ENCODE measurements at places on chromosomes 6 and 20.
A peak's percentile ranks its signal among the peaks of the same experiment; 100 is the strongest.

- DNase-seq = no peak
Observed at GRCh38 chr20:517221-517620, 26.4 kb downstream of the CSNK2A1 start.

- peak; percentile 2 for DNase-seq
Observed at GRCh38 chr6:107458672-107459282, 587 bp downstream of the PDSS2 start.

DNA sequence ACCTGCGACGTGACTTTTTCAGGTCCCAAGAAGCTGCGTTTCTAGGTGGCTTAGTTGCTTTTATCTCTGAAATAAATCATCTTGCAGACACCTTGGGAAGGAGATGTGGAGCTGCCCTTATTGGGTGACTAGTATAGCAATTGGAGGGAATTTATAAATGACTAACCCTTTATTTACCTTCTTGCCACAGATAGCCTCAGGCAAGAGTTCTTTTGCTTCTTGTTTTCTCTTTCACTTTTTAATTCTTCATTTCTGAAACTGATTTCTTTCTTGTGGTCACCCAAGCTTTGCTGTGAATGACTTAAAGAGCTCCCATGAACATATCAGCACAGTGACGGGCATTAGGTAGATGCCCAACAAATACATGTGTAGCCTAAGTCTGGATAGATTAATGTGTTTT lies 3.0 kb downstream of the ADGRF4 start:
- no peak for DNase-seq

- peak; percentile 92 for DNase-seq
Observed at GRCh38 chr20:4811661-4812181, 90.0 kb downstream of the PRND start.

DNA sequence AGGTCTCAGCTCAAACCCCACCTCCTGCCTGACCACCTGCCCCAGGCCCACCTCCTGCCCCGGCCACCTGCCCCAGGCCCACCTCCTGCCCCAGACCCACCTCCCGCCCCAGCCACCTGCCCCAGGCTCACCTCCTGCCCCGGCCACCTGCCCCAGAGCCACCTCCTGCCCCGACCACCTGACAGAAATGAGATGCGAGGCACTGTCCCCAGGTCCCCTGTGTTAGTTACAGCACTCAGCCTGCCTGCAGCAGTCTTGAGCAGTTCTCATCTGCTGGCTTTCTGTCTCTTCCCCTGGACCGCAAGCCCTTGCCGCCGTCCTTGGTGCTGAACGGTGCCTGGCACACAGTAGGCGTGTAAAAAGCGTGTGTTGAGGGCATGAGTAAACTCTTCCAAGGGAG lies 79.5 kb downstream of the CDH4 start:
- DNase-seq = no peak

DNA sequence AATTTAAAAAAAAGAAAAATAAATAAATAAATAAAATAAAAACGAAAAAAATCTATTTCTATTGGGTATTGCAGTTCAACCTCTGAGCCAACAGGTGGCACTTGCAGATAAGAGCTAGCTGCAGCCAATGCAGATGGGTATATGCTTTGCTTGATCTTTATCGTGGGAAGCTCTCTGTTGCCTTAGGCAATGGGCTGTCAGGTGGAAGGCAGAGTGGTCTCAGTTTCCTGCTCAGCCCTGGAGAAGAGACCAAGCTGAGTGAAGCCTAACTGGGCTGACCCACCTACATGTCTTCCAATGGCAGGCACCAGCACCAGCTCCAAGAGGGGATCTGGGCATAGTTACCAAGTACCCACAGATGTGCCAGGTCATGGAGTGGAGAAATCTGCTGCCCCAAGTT lies 95.0 kb downstream of the AK9 start:
- DNase-seq = no peak

GRCh38 chr20:56430957-56431356 lies 18.9 kb downstream of the CASS4 start:
- DNase-seq = no peak

DNA sequence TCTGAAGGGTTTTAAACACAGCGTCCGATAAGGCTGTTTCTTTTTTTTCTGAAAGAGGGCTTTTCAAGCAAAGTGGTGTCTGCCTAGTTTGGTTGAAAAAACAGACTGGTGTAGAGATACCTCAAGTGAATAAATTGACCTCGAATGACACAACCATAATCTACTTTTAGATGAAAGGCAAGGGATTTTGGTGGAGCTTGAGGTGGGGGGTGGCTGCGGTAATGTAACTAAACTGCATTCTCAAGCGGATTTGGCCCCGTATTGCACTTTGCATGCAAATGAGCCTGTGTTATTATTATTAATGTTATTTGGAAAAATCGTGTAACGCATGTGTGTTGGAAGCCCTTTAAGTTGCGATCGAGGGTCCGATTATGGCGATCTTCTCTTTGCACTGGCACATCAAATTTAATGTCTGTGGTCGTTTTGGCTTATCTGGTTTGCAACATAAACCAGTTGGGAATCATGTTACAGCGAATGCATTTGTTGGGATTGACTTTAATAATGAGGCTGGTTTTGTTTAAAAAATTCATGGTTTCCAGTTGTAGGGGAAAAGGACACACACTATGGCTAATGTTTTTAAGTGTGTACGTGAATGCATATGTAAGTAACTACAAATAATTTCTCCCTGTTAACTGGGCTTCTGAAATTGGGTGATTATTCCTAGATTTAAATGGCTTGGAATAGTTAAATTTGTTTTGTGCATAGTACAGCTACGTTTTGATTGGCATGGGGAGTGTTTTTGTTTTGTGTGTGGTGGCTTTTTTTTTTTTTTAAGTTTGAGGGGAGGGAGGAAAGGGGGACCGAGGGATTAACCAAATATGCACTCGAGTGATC lies 1.0 kb downstream of the JARID2 start:
- DNase-seq = no peak

DNA sequence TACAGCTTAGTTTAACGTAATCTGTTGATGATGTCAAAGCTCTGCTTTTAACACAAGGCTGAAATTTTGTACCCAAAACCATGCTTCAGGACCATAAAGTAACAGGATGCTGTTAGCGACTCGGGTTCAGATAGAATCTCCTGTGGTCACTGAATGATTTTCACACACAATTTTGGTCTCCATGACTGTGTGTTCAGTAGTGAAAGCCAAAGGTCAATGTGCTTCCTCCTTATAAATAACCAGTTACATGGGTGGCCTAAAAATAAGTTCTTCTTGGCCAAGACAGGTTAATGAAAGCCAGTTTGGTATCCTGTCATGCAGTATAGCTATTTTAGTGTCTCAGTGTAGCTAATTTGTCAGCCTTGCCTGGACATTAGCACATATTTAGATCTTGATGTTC lies 19.1 kb upstream of the LOC128125822 start:
- no peak for DNase-seq

- DNase-seq = no peak
Observed at GRCh38 chr6:43011207-43011606, 2.5 kb downstream of the MEA1 start.

GRCh38 chr6:37693079-37693478 lies 4.6 kb downstream of the MDGA1 start:
- no peak for DNase-seq

DNA sequence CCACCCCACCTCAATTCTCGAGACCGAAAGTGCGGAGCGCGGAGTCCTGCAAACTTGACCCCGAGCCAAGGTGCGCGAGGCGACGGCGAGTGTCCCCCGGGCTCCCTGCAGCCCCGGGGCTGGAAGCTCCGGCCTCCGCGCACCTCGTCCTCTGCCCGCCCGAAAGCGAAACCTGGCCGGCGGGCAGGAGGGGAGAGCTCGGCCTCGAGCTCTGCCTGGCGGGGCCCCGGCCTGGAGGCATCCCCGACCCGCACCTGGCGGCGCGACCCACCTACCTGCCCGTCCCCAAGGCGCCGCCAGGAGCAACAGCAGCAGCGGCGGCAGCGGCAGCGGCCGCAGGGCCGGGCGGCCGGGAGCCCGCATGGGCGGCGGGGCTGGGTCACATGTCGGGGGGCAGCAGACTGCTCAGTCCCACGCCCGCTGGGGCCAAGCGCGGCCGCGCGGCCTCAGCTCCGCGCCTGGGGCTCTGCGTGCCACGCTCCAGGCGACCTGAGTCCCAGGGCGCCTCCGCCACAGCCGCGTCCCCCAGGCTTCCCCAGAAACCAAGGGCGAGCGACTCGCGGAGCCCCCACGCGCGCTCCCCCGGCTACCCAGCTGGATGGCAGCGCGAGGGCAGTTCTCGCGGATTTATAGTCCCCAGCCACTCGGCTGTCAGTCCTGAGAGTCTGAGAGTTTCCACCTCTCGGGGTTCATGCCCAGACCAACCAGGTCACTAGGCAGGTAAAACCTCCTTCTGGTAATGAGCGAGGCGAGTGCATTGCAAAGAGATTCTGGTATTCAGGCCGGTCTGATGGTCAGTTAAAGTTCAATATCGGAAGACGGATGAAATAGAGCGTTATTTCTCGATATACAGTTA lies at the start of gene IL20RA:
Gene IL20RA (minus strand): TSS at position 600 of the 856 bp plus-strand sequence. CDS start 237 bp downstream, at position 363.
- no peak for DNase-seq

GRCh38 chr6:52576392-52577021 lies 353 bp downstream of the TRAM2 start:
- peak; percentile 41 for DNase-seq

GRCh38 chr6:149342525-149342924 lies 25.0 kb downstream of the TAB2 start:
- peak; percentile 30 for DNase-seq

DNA sequence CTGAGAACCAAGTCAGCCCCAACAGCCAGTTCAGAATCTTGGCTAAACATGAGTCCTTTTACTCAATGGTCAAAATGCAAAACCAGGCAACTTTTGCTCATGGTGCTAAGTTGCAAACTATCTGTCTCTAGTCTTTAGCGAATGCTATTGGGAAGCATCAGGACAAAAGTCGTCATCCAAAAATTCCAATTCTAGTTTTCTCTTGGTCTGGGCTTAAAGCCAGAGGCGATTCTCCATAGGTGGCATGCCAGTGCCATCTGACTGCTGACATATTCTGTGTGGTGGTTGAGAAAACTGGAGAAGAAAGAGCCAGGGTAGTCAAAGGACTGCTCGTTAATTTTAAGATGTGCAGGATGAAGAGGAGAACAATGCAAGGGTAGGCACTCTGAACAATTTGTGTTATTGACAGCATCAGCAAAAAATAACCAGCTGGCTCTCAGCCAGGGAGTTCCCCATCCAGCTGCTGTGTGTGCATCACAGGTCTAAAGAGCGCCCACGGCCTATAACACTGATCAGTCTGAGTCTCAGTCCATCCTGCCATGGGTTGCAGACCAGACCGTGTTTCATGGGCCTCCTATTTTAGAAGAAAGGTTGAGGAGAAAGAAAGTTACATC lies 313.6 kb downstream of the ALDH8A1 start:
- DNase-seq = peak; percentile 15

DNA sequence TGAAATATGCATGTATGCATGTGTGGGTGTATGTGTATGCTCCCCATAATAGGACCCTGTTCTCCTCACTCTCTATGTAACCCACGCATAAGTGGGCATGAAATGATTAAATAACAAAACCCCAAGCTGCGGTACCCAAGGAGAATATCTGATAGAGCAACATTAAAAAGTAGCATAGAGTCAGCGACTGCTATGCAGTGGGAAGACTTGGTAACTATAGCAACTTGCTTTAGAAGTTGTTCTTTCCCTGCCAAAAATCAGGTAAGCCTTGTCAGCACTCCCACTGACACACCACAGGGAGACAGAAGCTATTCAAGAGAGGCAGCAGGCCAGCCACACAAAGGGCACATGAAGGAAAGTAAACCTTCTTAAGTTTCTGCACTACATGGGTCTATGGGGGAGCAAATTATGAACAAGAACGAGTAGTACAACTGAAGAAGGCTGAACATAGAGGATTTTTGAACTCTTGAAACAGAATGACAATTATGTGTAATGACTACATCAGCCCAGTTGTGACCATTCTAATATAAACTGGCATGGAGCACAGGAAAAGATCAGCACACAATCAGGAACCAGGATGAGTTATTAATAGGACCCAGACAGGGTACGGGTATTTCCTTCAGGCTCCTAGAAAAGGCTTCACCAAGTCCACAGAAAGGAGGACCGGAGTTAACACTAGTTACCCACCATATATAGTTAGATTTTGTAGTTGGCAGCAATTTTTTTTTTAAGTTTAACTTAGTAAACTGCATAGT lies 89.9 kb downstream of the GPR6 start:
- DNase-seq = no peak

- DNase-seq = no peak
Observed at GRCh38 chr20:62785393-62785792, 10.9 kb upstream of the MRGBP start.

GRCh38 chr20:58610811-58611210 lies 40.3 kb upstream of the STX16 start:
- no peak for DNase-seq

GRCh38 chr6:54415517-54415916 lies 107.3 kb downstream of the TINAG start:
- no peak for DNase-seq

DNA sequence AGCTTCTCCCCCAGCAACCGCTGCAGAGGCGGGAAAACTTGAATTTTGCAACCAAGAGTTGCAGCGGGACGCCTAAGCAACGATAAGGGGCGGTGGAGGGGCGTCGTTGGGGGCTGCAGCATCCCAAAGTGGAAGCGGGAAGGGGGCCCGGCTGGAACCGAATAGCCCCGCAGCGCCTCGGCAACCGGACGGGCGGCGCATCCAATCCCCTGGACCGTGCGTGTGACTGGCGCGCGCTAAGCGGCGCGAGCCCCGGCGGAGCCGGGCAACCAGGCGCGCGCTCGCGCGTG lies 670 bp upstream of the PARD6B start:
- peak; percentile 2 for DNase-seq

GRCh38 chr6:111837007-111837406 lies 36.2 kb downstream of the FYN start:
- DNase-seq = no peak

GRCh38 chr20:24972341-24972740 lies 20.2 kb downstream of the APMAP start:
- no peak for DNase-seq

GRCh38 chr6:117906958-117907600 lies at the start of gene SLC35F1:
Gene SLC35F1 (plus strand): TSS chr6:117907264.
- no peak for DNase-seq

DNA sequence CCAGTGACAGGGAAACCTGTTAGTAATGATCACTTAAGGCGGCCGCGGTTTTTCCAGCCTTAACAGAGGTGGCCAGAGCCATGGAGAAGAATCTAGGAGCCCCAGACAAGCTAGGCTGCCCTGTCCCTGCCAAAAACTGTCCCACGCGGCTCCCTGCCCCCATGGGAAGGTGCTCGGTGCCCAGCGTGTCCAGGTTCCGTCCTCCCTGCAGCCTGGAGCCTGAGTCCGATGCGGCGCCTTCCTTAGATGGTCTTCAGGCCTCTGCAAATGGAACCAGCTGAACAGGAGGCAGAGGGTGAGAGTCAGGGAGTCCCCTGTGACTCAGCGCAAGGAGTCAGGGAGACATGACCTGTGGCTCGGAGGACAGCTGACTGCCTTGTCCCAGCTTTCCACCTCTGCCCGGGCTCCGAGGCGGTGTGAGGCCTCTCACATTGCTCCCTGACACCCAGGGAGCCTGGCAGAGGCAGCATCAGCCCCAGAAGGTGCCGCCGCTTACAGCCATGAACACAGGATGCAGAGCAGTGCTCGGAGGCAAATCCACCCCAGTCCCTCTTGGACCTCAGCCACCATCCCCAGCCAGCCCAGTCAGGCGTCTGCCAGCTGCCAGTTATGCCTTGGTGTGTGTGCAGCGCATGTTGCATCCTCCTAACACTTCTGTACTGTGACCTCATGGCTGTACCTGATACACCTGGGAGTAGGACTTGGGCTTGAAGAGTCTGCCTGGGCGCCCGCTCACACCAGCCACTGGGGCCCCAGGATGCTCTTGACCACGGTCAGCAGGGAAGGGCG lies 377.7 kb downstream of the CDH4 start:
- DNase-seq = no peak

GRCh38 chr20:38825901-38826625 lies 20.6 kb downstream of the PPP1R16B start:
- DNase-seq = no peak

All from CD14-positive monocyte (primary cell).